Activated CD4-positive, alpha-beta T cell treated with anti-CD3 and anti-CD28 coated beads, Interleukin-2, amount 50 U/mL, for 24 hours (primary cell): ENCODE measurements at places on chromosomes 2 and 18.

- no peak for DNase-seq
These were observed 179.7 kb downstream of the ANKRD30B start for GRCh38 chr18:14927701-14928100.

DNA sequence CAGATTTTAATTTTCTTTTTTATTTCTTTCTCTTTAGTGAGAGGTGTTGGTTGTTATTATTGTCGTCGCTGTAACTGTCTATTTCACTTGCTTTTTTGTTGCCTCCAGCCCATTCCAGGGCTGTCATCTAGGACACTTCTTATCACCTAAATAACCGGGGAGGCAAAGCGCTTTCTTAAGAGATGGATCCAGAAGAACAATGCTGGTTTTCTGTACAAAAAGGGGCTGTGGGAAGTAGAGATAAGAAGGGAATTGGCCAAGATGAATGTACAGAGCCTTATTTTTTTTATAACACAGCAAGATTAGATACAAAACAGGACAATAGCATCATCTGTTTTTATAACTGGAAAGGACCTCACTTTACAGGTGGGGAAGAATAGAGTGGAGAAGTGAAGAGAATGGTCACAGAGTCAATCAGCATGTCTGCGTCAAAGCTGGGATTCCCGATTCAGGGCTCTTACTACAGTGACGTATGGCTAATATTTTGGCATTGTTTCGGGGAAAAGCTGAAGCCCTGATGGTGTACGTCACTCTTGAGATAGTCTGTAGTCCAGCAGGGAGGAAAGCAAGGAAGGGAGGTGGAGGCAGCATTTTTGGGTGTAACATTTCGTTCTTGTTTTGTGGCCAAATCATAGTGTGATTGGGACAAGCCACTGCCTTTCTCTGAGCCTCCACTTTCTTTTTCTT, 23.2 kb downstream of the IL1B start:
- DNase-seq = no peak

DNA sequence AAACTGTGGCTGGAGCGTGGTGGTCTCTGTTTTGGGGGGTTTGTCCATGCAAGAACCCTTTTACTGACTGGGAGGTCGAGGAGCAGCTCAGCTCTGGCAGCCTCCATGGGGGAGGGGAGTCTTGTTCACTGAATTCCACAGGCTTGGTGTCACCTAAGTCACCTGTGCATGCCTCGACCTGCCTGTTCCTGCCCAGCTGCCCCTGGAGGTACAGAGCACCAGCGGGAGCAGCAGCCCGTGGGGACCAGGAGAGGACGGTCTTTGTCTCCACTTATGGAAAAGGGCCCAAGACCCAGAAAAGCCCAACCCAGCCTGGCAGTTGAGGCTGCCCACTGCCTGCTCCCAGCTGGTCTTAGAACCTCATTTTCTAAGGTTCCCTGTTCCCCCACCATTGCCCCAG, 168.7 kb upstream of the AGAP1 start:
- DNase-seq = no peak

GRCh38 chr2:182482511-182482910, 55.7 kb upstream of the PDE1A start:
- no peak for DNase-seq

GRCh38 chr2:187527262-187527661, 27.0 kb downstream of the TFPI start:
- no peak for DNase-seq
